Activated naive CD8-positive, alpha-beta T cell treated with anti-CD3 and anti-CD28 coated beads, Interleukin-2, amount 50 U/mL, for 16 hours (primary cell): ENCODE measurements at places on chromosomes 7 and 10.

DNA sequence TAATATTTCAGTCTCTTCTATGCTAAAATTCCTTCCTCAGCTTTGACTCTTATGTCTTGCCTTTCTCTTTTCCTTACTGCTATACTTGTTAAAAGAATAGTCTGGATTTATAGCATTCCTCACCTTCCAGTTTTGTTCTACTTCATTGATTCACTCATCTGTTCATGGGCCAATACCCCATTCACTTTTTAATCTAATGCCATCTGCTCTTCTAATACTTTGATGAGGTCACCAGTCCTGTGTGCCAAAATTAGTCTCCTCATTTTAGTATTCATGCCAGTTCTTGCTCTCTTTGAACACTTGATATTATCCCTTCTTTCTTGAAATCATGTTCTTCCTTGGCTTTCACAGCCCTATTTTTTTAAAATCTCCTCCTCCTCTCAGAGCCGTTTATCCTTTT lies 19.3 kb downstream of the STK17A start:
- no peak for DNase-seq

DNA sequence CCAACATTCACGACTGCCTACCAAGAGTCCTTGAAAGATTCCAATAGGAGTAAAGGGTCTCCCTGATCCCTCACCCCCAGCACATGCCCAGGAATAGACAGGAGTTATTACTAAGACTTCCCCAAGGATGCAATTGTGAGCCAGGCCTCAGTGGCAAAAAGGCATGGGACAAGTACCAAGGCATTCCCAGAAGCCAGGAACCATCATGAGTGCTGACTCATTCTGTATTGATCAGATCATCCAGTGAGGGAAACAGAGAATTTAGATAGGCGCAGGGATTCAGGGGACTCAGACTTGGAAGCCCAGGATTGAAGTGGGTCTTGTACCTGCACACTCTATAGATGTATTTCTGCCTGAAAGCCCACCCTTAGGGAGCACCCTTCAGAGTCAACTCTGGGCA lies 21.2 kb downstream of the MBL2 start:
- DNase-seq: no peak

GRCh38 chr7:44114586-44115310 lies 8.6 kb downstream of the POLD2 start:
- DNase-seq: no peak

DNA sequence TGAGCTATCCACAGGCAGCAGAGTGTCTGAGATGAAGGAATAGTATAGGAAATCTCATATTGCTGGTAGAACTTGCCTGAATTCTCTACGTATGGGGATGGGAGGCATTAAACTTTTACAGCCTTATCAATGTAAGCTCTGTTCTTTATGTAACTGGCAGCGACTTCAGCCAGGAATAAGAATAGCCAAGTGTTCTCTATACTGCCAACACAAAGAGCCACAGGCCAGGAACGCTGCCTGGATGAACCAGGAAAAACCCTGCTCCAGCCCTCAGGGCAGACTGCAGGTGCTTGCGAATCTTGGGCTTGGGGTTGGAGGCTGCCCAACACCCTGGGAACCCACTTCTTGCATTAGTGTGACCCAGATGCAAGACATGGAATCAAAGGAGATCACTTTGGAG lies 6.1 kb upstream of the OLAH start:
- no peak for DNase-seq

- DNase-seq: no peak
Observed at GRCh38 chr10:101230183-101230917, 1.1 kb upstream of the LBX1 start.

- DNase-seq: no peak
Observed at GRCh38 chr7:142488842-142489241, 231.0 kb upstream of the PRSS58 start.

GRCh38 chr10:121615435-121615793 lies 17.2 kb upstream of the FGFR2 start:
- DNase-seq: no peak

GRCh38 chr10:97321032-97321803 lies 2.1 kb downstream of the FRAT1 start:
- no peak for DNase-seq

DNA sequence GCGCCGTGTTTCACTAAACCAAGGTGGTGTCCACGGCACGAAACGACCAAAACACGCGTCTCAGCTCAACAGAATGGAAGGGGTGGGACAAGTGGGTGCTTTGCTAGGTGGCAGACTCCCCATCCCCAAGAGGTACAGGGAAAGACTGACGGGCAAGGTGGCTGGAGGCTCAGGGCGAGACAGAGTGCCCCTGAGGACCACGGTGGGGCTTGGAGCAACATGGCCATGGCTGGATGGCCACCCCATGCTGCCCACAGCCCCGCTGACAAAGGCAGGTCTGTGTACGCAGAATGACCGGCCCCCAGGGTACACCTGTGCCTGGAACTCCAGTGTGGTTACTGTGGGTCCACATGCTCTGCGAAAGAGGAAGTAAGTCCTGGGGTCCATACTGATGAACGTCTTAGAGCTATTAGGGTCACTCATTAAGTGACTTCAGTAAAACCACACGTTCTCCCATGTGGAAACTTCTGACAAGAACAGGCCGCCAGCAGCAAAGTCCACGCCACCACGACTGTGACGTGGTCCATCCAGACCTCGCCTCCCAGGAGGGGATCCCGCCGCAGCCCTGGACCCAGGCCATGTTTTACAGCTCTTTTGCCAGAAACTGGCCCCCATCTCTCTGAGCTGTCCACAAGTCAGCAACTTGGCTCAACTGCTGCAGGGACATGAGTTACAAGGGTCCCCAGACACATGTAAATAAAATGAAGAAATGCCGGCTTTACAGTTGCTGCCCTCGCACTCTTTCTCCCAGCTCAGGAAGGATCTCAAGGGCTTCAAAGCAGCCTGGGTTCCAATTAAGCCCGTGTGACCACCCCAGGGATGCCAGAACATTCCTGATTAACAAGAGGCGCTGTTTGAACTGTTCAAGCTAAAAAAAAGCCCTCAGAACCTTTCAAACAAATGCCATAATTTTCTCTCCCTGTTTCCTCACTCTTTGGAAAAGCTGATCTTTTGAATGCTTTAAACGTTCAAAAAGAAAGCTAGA lies 66.8 kb downstream of the MAD1L1 start:
- no peak for DNase-seq

DNA sequence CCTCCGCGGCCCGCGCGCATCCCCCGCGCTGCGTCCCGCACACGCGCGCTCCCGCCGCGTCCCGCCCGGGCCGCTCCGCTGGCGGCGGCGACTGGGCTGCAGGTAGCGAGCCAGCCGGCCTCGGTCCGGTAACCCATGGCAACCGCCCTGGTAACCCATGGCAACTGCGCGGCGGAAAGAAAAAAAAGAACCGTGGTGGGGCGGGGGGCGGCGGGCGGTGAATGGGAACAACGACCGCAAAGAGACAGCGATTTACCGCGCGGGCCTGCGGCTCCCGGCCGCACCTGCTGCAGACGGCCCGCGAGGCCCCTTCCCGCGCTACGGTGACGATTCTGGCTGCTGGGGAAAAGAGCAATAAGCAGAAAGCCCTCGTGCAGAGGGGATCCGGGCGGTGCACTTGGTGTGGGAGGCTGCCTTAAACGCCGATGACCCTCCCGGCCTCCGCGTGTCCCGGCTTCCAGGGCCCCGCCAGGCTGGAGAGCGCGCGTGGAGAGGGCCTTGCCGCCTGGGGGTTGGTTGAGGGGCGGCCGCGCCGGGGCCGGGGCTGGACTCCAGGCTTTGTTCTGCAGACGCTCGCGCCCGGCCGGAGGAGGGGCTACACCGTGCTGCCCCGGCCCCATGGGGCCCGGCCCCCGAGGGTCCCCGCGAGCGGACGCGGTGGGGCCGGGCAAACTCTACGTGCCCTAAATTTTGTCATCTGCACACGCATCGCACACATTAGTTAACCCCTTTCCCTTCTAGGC lies 84.7 kb downstream of the SNX10 start:
- DNase-seq: no peak

DNA sequence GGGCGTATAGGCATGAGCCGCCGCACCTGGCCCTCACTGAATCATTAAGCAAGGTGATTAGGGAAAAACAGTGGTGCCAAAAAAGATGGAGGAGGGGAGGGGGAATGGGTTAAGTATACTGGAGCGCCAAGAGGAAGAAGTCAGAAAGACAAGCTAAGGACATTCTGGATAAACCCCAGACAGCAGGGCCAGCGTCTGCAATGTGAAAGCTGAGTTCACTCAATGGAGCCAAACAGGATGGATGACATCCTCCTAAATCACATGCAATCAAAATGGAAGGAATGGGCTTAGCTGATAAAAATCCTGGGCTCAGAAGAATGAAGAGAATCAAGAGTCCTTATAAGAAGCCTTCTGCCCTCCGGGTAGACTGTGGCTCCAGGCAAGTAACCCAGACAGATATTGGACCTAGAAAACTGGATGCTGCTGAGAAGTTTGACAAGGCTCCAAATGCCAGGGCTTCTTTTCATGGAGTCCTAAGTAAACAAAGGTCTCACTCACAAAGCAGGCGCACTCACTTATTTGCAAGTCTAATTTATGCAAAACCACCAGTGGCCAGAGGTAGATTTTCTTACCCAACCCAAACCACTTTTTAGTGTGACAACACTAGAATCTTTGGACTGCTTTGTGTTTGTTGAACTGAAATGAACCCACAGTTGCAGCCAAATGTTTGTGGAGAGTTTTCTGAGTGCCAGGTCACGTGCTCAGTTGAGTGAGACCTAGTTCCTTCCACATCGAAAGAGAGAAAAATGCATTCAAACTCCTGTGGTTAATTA lies 519.1 kb upstream of the AUTS2 start:
- no peak for DNase-seq

DNA sequence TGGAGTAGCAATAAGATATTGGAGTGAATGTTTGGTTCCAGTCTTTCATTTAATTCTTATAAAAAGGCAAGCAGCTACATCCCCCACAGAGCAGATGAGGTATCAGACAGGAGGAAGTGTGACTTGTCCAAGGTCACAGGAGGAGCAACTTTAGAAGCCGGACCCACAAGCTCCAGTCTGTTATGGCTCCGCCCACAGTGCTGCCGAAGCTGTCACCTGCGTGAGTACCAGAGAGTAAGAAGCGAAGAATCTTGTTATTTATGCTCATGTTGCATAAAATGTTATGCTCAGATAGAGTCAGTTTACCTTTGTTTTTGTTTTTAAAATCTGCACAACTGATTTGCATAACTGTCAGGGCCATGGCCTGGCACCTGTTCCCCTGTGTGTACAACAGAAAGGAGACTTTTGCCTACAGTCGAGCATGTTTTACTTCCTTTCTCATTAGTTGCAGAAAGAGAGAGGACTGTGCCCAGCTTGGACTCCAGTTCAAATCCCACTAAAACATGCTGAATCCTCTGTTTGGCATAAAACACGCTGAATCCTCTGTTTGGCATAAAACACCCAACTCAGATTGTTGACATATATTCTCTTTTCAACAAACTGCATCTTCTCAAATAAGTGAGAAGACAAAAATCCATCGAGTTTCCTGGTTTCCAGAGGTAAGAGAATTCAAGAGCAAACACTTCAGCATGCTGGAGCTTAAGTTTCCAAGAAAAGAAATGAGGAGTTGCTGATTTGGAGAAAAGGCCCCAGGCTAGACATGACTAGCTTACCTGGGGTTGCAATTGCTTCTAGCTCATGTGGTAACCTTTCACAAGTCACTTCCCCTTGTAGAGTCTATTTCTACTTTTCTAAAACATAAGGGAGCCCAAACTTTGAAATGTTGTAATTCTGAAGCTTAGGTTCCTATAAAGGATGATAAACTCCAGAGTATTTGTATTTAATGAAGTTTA lies 409.8 kb upstream of the ZMIZ1 start:
- no peak for DNase-seq

GRCh38 chr7:44971188-44971901 lies 7.5 kb downstream of the MYO1G start:
- DNase-seq: no peak

DNA sequence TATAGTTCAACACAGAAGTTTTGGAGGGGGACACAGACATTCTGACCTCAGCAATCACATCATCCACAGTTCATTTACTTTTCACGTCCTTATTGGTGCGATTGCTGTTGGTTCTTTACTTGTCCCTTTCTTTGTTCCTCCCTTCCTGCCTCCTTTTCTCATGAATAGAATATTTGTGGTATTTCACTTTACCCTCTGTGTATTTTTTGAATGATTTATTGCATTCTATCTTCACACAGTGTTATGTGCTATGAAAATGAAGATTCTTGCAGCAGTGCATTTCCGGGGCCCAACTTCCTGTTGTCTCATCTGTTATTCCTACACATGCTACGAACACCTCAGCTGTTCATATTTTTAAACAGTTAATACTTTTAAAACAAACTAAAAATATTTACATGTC lies 179.6 kb downstream of the ZMYND11 start:
- no peak for DNase-seq

DNA sequence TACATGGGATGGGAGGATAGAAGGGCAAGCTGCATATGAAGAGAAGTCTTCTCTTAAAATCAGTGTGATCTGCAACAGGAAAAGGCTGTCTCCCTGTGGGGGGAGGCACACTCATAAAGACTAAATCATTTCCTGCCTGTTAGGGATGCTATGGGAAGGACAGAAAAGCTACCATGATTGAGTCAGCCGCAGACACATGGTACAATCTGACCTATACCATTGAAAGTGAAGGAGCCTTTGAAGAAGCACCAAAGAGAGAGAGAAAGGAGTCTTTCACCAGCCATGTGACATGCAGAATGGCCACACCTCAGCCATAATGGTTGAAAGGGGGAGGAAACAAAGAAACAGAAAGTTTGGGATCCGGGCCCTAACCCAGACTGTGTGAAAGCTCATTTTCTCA lies 29.1 kb downstream of the NUDCD3 start:
- no peak for DNase-seq

GRCh38 chr7:106462365-106462859 lies 177.6 kb upstream of the NAMPT start:
- DNase-seq: no peak

GRCh38 chr7:139457153-139457946 lies 26.1 kb downstream of the KLRG2 start:
- DNase-seq: no peak

- DNase-seq: no peak
Observed at GRCh38 chr10:48670978-48671913, 13.4 kb upstream of the WDFY4 start.

DNA sequence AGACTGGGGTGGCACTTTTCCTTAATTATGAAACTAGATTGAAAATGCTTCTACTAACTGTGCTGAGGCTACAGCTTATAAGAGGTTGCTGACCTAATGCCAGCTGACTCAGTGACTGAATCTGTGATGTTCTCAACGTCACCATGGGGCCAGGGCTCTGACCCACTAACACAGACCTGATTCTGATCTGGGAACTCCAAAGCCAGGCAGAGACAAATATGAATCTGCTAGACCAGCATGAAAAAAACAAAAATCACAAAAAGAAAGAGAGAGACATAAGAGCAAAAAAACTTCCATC lies 16.1 kb downstream of the USP6NL start:
- no peak for DNase-seq

DNA sequence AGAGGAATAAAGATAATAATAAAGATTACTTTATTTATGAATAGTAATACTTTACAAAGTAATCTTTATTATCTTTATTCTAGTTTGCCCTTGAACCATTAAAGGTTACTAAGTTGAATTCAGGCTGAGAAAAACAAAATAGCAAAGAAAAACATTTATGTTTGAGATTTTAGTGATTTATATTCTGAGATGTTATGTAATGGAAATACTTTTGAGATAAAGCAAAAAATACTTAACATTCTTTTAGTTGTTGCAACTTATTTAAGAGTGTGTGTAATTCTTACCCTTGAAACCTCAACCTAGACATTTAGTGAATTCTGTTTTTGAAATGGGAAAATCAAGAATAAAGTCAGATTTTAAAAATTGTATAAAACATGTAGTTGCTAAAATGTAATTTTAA lies 40.0 kb downstream of the MINPP1 start:
- no peak for DNase-seq
